ENCODE measurements at places on chromosomes 5 and 9.

- no peak for DNase-seq
These were observed 654.7 kb downstream of the LRRC70 start for GRCh38 chr5:63233361-63233760.

GRCh38 chr9:109794361-109795012, 14.5 kb downstream of the PALM2AKAP2 start:
- DNase-seq = no peak

GRCh38 chr5:107806271-107806670, 135.5 kb upstream of the EFNA5 start:
- no peak for DNase-seq

DNA sequence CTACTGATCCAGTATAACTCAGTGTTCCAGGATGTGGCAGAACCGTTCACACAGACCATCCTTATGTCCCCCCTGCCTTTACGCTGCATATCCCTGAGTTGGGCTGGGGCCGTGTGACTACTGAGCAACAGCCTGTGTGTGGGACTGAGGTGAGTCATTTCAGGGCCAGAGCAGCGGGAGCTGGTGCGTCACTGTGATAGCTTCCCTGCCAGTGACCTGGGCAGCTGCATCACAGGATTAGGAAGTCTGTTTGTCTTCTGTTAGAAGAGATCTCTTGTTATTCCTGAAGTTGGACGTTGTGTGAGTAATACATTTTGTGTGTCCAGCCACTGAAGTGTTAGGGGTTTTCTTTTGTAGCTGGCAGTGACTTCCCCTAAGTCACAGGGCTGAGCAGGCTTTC, 35.6 kb downstream of the TPPP start:
- DNase-seq = no peak

- no peak for DNase-seq
These were observed at the start of gene STK32A for GRCh38 chr5:147234825-147235635. Gene STK32A (plus strand): TSS chr5:147235026. CDS start chr5:147239635, 4,609 bp downstream.

- no peak for DNase-seq
These were observed 384.7 kb upstream of the SMC2 start for GRCh38 chr9:103709366-103709765.

DNA sequence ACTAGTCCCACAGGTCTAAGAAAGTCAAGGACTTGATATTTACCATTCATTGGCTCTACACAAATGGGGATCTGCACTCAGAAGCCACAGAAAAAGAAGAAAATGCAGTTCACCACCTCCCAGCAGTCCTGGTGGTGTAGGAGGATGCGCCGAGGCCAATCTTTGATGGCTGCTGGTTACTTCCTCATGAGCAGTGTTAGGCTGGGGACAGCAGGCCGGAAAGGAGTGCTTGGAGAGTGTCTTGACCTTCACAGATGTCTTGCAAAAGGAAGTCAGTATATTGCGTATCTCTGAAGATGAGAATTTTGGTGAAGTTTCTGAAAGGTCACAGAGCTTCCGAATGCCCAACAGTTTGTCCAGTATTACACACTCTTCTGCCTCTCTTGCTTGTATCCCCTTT, 597.0 kb downstream of the EBF1 start:
- no peak for DNase-seq

- no peak for DNase-seq
These were observed 1.7 kb upstream of the ZSWIM6 start for GRCh38 chr5:61330341-61330844.

GRCh38 chr5:15008921-15009320, 137.3 kb upstream of the ANKH start:
- DNase-seq = no peak

GRCh38 chr9:86135371-86135770, 36.0 kb upstream of the GOLM1 start:
- DNase-seq = no peak

GRCh38 chr5:175279506-175279905, 164.5 kb downstream of the DRD1 start:
- DNase-seq = no peak

GRCh38 chr9:5864446-5864845, 26.2 kb upstream of the MLANA start:
- no peak for DNase-seq

Measured in GM18507 (cell line).